ENCODE measurements at places on chromosomes 5 and 9.

DNA sequence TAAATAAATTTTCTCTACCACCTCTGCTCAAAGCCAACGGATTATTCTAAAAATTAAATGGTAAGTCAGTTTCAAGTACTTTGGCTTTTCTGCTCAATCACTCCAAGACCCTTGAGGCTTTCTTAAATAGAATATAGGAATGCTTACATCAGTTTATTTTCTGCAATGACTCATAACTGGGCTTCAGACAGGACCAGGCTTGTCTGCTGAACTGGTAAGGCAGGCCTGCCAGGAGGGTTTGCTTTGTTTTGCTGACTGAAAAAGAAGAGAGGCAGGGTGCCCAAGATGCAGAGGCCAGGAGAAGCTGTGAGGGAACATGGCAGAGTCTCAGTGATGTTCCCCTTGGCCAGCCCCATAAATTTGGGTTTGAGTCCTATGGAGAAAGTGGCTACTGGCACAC is 60.3 kb upstream of the EPB41L4A start:
- DNase-seq, result no peak

DNA sequence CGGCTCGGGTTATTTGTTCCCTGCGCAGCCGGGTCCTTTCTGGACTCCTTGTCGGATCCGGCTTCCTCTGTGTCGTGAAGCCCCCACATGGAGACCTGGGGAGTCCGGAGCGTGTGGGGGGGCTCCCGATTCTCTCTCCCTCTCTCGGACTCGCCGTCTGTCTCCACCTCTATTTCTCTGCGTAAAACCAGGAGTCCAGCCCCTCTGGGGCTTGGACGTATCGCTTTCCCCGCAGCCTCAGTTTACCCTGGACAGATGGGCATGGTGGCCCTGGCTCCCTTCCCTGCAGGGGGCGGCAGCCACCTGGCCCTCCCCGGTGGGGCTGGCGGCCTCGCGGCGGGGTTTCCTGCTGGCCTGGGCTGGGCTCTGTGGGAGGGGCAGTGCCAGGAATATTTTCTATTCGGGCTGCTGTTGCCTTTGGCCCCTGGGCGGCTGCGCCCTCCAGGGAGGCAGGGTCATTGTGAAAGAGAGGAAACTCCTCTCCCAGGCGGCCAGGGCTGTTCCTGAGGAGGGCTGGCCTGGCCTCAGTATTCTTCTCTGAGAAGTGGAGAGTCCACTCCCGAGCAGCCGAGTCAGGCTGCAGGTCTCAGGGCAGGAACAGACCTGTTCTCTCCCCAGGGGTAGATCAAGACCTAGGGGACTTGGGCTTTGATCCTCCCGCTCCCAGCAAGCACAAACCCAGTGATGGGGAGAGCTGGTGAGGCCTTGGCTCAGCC is 665 bp downstream of the ASS1 start:
- no peak for DNase-seq

GRCh38 chr5:159510282-159510681 is 180.0 kb upstream of the IL12B start:
- DNase-seq, result no peak

- no peak for DNase-seq
Observed at GRCh38 chr9:27445057-27445595, 79.0 kb upstream of the IFNK start.

- no peak for DNase-seq
Observed at GRCh38 chr5:174518512-174518911, 205.9 kb upstream of the MSX2 start.

- no peak for DNase-seq
Observed at GRCh38 chr5:139394123-139394653, 716 bp downstream of the PROB1 start.

DNA sequence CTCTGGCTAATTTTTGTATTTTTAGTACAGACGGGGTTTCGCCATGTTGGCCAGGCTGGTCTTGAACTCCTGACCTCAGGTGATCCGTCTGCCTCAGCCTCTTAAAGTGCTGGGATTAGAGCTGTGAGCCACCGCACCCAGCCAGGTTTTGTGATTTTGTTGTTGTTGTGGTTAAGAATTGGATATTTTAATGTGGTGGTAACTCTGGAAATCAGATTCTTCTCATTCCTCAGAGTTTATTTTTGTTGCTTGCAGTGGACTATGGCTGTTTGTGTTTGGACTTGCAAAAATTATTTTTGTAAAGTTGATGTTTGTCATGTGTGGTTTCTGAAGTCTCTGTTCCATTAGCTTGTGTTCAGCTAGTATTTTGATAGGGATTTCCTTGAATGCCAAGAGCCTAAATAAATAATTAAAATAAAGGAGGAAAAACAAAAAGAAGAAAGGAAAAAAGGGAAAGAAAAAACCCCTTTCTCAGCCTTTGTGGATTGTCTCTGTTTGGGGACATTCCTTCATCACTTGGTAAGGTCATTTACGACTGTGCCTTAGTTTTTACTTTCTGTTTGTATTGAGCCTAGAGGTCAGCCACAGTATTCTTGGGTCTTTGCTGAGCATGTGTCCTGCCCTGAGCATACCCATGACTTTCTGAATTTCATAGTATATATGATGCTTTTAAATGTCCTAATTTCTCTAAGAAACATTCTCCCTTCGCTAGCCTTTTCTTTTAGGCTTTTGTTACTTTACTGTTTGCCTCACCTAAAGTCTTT is 37.3 kb downstream of the PBX3 start:
- DNase-seq, result no peak

DNA sequence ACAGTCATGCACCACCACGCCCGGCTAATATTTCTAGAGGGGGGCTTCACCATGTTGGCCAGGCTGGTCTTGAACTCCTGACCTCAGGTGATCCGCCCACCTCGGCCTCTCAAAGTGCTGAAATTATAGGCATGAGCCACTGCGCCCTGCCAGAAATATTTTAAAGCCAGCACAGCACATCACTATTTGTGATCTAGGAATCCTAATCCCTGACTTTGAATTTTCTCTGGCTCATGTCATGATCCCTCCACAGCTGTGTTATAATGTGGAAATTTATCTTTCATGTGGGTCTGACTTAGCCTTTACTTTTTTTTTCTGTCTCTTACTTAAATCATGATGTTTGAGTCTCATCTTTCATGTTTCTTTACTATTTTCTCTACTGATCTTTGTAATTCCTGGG is 18.7 kb upstream of the ITGA1 start:
- no peak for DNase-seq

- DNase-seq, result no peak
Observed at GRCh38 chr5:167965710-167966109, 325.7 kb upstream of the WWC1 start.

DNA sequence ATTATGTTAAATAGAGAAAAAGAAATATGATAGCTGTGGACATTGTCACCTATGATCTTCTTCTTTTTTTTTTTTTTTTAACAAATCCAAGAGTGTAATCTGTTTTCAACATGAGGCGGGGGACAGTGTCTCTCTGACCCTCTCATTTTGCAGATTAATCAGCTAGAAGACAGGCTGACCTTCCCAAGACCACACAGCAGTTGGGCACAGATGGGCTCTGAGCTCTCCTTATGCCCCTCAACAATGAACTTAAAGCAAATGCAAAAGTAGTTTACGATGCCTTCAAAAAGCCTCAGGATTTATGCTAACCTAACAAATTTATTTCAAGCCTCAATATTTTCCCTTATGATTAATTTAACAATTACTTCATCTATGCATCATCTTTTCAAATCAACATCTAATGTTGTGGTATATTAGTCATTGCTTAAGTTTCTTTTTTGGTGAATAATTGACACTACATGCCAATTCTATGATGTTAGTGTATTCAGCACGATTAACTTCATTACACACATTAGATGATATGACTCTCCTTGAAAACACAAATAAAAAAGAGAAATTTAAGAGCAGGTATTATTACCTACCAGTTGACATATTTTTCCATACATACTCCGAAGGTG is 7.4 kb downstream of the NFIL3 start:
- DNase-seq, result no peak

- DNase-seq, result no peak
Observed at GRCh38 chr5:141547488-141547887, 58.6 kb downstream of the PCDHGC5 start.

DNA sequence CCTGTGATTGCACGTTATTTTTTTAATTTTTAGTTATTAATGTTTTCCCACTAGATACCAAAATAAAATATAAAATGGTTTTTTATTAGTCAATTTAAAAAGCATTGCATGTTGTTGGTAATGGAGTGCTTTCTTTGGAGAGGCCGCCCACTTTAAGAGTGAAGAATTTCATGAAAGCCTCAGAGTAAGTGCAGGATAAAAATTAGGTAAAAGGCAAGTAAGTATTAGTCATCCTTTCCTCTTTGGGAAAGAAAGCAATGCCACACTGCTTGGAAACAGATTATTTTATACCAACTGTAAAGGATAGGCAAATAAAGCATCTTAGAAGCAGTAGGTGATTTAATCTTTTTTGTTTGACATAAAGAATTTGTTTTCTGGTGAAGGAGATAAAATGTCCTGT is 62.9 kb downstream of the HSD17B4 start:
- no peak for DNase-seq

- DNase-seq, result no peak
Observed at GRCh38 chr5:17308326-17309065, 91.1 kb downstream of the BASP1 start.

DNA sequence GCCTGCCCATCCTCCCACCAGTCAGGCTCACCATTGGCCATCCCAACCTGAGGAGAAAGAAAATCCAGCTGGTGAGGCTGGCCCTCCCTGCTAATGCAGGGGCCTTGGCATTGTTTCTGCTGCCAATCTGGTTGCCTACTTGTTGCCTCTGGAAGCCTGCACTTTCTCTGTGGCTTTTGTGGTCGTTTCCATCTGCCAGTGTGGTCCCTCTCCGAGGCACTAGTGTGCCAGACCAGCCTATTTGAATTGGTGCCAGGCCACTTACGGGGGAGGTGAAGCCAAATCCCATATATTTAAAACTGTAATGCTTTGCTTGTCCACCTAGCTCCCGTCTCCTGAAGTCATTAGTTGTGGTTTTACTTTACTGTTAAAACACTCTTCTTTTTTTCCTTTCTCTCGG is 213.4 kb upstream of the ADAMTSL1 start:
- DNase-seq, result peak; percentile 91

- no peak for DNase-seq
Observed at GRCh38 chr9:104905153-104905901, 22.6 kb downstream of the ABCA1 start.

DNA sequence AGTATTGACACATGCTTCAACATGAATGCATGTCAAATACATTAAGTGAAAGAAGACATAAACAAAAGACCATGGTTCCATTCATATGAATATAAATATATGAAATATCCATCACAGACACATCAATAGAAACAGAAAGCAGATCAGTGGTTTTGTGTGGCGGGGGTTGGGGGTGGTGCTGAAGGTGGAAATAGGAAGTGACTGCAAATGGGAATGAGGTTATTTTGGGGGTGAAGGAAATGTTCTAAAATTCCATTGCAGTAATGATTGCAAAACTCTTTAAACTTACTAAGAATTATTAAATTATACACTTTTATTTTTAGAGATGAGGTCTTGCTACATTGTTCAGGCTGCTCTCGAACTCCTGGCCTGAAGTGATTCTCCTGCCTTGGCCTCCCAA is 28.7 kb downstream of the TAF1L start:
- no peak for DNase-seq

GRCh38 chr5:127934791-127935256 is 148.7 kb upstream of the SLC12A2 start:
- DNase-seq, result peak; percentile 80

DNA sequence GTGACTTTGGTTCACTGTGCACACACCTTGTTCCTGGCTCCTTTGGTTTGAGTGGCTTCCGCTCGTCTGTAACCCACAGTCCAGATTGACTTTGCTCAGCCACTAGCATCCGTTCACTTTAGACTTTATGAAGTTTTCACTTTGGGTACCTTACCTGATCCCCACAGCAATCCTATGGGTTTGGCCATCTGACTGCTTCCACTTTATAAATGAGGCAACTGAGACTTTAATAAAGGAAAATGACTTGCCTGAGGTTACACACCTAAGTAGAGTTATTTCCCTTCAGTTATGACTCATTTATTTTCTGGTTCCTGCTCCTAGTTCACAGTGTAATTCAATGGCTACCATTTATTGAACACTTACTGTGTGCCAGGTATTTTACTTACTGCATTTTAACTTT is 94.2 kb upstream of the SAP30L start:
- no peak for DNase-seq

DNA sequence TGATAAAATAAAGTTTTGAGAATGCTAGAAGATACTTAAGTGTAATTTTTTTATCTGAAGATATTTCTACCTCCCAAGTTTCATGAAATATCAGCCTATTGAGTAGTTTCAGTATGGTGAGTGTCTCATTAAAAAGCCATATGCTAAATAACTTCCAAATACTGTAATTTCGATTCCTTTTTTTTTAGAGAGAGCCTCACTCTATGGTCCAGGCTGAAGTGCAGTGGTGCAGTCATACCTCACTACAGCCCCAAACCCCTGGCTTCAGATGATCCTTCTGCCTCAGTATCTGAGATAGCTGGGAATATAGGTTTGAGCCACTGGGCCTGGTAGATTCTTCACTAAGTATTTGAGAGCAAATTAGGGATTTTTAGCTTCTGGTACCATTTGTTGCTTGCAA is 24.5 kb downstream of the CDC42SE2 start:
- no peak for DNase-seq

DNA sequence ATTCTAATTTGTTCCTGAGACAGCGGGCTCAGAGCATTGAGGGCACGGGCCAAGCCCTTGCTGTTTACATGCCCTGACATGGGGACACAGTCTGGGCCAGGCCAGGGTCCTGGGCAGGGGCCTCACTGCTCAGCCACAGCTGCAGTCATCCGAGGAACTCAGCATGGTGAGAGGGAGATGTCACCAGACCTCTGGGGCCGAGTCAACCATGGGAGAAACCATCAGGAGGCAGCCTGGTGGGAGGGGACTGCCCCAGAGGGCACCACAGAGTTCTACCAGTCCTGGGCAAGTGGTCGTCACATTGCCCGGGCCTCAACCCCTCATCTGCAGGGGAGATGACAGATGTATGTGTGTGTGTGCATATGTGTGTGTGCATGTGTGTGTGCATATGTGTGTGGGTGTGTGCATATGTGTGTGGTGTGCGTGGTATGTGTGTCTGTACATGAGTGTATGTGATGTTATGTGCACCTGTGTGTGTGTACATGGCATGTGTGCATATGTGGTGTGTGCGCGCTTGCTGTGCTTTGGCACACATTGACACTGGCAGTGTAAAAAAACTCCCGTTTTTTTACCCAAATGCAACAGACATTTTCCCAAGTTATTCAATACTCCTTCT is 42.4 kb upstream of the TMEM250 start:
- no peak for DNase-seq

DNA sequence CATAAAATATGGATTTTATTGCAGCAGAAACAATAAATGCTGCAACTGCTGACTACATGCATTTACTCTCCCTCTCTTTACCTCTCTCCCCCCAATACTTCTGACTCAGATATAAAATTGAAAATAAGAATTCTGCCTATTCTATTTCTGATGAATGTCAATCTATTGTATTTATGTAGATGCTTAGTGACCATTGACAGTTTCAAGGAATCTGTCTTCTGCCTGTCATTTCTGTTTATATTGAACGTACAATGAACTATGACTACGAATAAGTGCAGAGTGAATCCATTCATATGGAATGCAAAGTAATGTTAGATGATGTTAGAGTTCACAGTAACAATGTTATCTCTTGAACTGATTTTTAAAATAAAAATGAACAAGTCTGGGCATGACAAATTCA is 898 bp downstream of the CDH10 start:
- no peak for DNase-seq
